Right cardiac atrium (tissue), 5 donors: ENCODE measurements at places on chromosomes 4 and X.

GRCh38 chr4:147942729-147943128 is 210.8 kb downstream of the ARHGAP10 start:
- no peak for DNase-seq

- DNase-seq: no peak
Observed at GRCh38 chr4:69849297-69849696, 10.6 kb downstream of the SULT1E1 start.

GRCh38 chrX:29580560-29580959 is 634.8 kb upstream of the MAGEB2 start:
- DNase-seq: no peak

GRCh38 chr4:95426455-95426854 is 122.3 kb downstream of the UNC5C start:
- no peak for DNase-seq
